Adipose tissue (tissue), 3 donors: ENCODE measurements at places on chromosomes 1 and 21. TPM values are rescaled to one million over a fixed set of nuclear protein-coding genes. Genes with fewer than 3 reads are reported as not detected.

The C1orf115 gene
- polyA plus RNA-seq = 33.2 TPM

The NPHS2 gene
- not detected for polyA plus RNA-seq

The TAL1 gene
- polyA plus RNA-seq = 17.1 TPM

The RPE65 gene
- polyA plus RNA-seq = not detected

The CCNL2 gene
- 106 TPM for polyA plus RNA-seq

The BACE2 gene
- 36.4 TPM for polyA plus RNA-seq

The CADM3 gene
- 10.4 TPM for polyA plus RNA-seq

The TTC34 gene
- 0.16 TPM for polyA plus RNA-seq

The NPL gene
- polyA plus RNA-seq = 35.0 TPM

The SPATA21 gene
- 0.11 TPM for polyA plus RNA-seq

The C21orf91 gene
- polyA plus RNA-seq = 3.7 TPM

The CA14 gene
- polyA plus RNA-seq = not detected

The HSD3B2 gene
- polyA plus RNA-seq = not detected

The C8A gene
- polyA plus RNA-seq = not detected

The CCDC28B gene
- 15.9 TPM for polyA plus RNA-seq

The LMX1A gene
- polyA plus RNA-seq = 0.03 TPM

The IGFN1 gene
- 0.06 TPM for polyA plus RNA-seq

The TMPRSS3 gene
- 2.0 TPM for polyA plus RNA-seq

The NEK2 gene
- polyA plus RNA-seq = 0.07 TPM

The ADORA3 gene
- polyA plus RNA-seq = 0.81 TPM

The BCL2L15 gene
- 0.11 TPM for polyA plus RNA-seq

The CLDN14 gene
- polyA plus RNA-seq = 0.59 TPM

The LCE1C gene
- not detected for polyA plus RNA-seq

The PTP4A2 gene
- polyA plus RNA-seq = 149 TPM

The NECTIN4 gene
- polyA plus RNA-seq = 0.52 TPM

The VWA1 gene
- 53.1 TPM for polyA plus RNA-seq

The KCNA3 gene
- polyA plus RNA-seq = 0.36 TPM

The NPR1 gene
- polyA plus RNA-seq = 14.9 TPM

The MIXL1 gene
- polyA plus RNA-seq = not detected

The LRRC39 gene
- 0.35 TPM for polyA plus RNA-seq

The KCNH1 gene
- 0.08 TPM for polyA plus RNA-seq

The CFHR4 gene
- not detected for polyA plus RNA-seq

The PRDM2 gene
- 19.5 TPM for polyA plus RNA-seq

The S100A9 gene
- 2,681 TPM for polyA plus RNA-seq

The TTLL7 gene
- 5.1 TPM for polyA plus RNA-seq

The CHRNB2 gene
- polyA plus RNA-seq = under 0.01 TPM

The LIPI gene
- not detected for polyA plus RNA-seq

The DNAJC28 gene
- 0.86 TPM for polyA plus RNA-seq

The UBE2J2 gene
- 25.8 TPM for polyA plus RNA-seq

The TEX38 gene
- polyA plus RNA-seq = not detected

The CD160 gene
- 0.05 TPM for polyA plus RNA-seq

The ANKRD34A gene
- polyA plus RNA-seq = not detected

The RIMS3 gene
- 0.36 TPM for polyA plus RNA-seq

The LHX4 gene
- polyA plus RNA-seq = not detected

The PDE4DIP gene
- 11.7 TPM for polyA plus RNA-seq

The LCE1E gene
- not detected for polyA plus RNA-seq

The C1orf87 gene
- not detected for polyA plus RNA-seq

The ITLN2 gene
- polyA plus RNA-seq = 0.37 TPM

The MYOM3 gene
- polyA plus RNA-seq = 0.34 TPM

The TLCD4 gene
- 2.7 TPM for polyA plus RNA-seq

The NTMT2 gene
- polyA plus RNA-seq = not detected

The TEKT2 gene
- not detected for polyA plus RNA-seq

The CD1B gene
- not detected for polyA plus RNA-seq
